ENCODE measurements at places on chromosomes 4 and X.
A peak's percentile ranks its signal among the peaks of the same experiment; 100 is the strongest.

- no peak for DNase-seq
Observed at GRCh38 chr4:6660430-6660829, 19.9 kb downstream of the MRFAP1 start.

DNA sequence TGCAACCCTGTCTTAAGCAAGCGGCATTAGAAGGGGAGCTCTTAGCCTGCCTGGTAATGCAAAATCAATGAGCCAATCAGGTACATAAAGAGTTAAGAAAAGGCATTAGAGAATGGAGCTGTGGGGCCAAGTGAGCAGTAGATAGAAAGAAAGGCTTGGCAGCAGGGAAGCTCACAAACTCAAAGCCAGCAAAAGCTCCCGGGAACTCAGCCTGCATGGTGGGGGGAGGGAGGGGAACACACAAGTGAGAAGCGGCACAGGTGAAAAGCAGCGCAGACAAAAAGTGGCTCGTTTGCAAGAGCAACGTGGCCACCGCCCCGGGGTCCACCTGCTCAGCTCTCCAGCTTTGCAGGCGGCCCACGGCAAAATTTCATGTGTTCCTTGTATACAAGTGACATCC, 818.5 kb downstream of the FAM133A start:
- no peak for DNase-seq

GRCh38 chrX:67545036-67545821, 1.4 kb downstream of the AR start:
- no peak for DNase-seq

DNA sequence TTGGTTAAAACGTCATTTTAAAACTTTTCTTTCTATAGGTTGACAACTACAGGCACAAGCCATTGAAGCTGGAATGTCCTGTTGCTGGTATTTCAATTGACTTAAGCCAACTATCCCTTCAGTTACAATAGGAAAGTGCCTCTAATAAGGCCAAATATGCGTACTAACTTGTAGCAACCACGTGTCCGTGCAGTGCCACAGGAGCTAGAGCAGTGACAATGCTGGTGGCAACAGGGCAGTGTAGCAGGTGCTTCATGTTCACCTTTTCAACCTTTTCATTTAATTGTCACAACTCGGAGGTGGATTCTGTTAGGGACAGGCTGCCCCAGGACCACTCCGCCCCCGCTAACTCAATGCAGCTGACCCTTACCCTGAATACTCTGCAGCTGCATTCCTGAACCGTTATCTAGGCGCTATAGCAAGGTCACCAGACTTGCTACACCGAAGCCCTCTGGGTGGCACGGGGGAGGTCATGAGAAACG, 37.7 kb downstream of the ERVMER34-1 start:
- DNase-seq, result peak; percentile 52

DNA sequence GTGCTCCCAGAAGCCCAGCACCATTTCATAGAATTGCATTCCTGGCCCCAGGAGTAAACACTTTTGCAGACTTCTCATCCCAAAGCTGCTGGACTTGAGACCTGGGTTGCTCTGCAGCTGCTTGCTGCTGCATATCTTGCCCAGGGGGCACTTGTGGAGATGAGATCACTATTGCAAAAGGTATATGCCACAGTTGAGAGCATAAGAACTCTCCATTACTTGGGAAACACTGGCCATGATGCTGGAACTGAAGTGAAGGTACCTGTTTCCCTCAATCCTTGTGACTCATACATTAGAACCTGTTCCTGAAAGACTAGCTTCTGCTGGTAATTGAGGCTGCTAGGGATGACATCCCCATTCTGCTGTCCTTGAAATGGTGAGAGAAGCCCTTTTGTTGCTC, 43.1 kb upstream of the WDR1 start:
- DNase-seq, result no peak

GRCh38 chr4:110415478-110415877, 60.5 kb upstream of the ENPEP start:
- no peak for DNase-seq

DNA sequence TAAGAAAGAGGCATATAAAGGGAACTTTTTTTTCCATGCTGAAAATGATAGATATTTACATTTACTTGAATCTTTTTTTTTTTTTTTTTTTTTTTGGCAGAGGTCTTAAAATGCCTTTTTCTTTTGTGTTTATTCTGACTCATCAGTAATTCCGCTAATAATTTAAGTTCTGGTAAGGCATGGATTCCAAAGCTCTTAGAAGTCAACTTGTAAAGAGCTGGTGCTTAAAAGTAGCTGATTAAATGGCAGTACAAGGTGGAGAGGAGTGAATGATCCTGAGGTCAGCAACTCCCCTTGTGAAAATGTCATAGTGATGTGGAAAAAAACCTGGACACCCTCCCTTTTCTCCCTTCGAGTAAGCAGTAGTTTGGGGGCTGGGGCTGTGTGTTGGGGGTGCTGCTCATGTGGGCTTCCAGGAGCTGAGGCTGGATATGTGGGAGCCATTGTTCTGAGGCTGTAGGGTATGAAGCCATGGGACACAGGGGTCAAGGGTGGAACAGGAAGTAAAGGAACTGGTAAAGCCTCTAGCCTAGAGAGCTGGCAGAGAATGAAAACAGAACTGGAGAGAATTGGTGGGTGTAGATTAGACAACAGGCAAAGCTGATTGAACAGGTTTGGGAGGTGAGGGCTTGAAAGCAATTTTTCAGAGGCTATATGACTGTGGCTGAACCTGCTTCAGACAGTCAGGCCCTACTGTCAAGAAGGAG, 41.0 kb upstream of the PITX2 start:
- DNase-seq, result no peak

DNA sequence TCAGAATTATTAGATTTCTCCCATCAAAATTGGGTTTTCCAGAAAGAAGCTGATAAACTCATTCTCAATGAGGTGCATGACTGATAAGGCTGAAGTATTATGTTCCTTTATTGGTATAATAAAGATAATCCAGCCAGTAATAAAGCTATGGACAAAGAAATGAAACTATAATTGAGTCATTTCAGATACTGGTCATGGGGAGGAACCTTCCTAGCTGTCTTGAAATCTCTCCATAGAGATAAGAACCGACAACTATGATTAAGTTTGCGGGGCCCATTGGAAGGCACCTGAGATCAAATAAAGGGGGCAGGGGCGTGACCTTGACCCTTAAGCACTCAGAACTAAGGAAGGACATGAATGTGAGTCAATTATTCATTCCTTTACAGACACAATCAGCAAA, 47.8 kb downstream of the RAI2 start:
- no peak for DNase-seq
